Thoracic aorta (tissue), 2 donors: ENCODE measurements at places on chromosomes 6 and 20. TPM values are rescaled to one million over a fixed set of nuclear protein-coding genes. Genes with fewer than 3 reads are reported as not detected.

GRCh38 chr6:89509777-89510281, 76.9 kb downstream of the ANKRD6 start:
- DNase-seq: no peak

TGM2 gene
- 755 TPM for total RNA-seq

GRCh38 chr6:56796196-56796532, 153.5 kb upstream of the DST start:
- no peak for DNase-seq

GRCh38 chr6:147078602-147079001, 125.6 kb upstream of the STXBP5 start:
- no peak for DNase-seq

- DNase-seq: peak; percentile 65
Measured at GRCh38 chr20:23049201-23050075, at the start of gene THBD. THBD (minus strand) TSS chr20:23049672; CDS start chr20:23049504, 168 bp downstream.

DNA sequence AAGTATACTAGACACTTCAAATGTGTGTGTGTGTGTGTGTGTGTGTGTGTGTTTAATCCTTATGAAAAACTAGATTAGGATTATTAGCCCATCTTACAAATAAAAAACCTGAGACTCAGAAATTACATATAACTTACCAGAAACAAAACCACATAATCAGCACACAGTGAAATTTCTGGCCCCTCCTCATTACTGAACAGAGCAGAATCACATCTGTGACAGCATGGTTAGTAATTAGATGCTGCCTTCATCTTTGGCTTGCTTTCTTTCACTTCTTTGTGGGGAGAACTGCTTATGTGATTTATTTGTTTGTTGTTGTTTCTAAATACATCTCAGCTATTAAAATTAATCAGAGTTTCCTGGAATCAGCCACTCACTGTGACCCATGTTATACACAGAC, 267.1 kb downstream of the TENT5A start:
- no peak for DNase-seq

GRCh38 chr6:83962582-83962981, 71.0 kb upstream of the MRAP2 start:
- DNase-seq: no peak

DNA sequence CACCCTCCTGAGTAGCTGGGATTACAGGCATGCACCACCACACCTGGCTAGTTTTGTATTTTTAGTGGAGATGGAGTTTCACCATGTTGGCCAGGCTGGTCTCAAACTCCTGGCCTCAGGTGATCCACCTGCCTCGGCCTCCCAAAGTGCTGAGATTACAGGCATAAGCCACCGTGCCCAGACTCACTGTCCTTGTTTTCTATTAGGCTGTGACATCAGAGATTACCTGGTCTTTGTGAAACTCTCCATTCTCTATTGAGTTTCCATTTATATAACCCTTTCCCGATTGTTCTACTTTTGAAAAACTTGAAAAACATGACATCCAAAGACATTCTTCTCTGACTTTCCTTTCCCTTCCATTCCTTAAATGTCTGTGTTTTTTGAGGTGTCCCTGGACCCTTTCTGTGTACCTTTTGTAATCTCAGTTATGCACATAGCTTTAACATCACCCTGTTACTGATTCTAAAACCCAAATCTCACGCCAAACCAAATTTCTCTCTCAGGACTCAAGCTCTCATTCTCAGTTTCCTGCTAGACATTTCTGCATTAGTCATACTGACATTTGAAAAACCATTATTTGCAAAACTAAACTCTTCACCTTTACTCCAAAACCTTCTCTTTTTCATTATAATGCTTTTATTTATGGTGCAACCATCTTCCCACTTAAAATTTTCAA, 137.0 kb downstream of the KHDC1L start:
- no peak for DNase-seq

DNA sequence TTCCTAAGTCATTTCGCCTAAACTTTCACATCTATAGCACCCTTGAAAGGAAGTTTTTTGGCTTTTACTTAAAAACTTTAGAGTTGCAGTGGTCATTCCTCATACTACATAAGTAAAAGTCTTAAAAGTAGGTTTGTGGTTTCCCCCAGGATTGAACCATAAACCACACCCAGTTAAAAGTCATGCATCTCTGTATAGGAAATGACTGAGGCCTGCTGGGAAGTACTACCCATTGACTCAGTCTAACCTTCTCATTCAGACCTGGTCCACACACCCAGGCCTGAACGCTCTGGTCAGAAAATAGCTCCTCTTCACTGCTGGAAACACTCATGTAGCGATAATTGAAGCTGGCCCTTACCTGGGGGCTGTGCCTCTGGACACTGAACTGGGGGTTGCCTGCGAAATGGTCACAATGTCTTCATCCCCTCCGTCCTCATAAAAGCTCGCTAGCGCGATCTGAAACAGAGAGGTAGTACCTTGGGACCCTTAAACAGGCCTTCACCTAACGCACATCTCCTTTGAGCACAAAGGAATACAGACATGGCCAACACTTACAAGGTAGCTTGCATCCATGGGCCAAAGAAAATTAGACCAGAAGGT, 2.6 kb downstream of the NSFL1C start:
- no peak for DNase-seq
